ENCODE measurements at places on chromosomes 2 and 18.

DNA sequence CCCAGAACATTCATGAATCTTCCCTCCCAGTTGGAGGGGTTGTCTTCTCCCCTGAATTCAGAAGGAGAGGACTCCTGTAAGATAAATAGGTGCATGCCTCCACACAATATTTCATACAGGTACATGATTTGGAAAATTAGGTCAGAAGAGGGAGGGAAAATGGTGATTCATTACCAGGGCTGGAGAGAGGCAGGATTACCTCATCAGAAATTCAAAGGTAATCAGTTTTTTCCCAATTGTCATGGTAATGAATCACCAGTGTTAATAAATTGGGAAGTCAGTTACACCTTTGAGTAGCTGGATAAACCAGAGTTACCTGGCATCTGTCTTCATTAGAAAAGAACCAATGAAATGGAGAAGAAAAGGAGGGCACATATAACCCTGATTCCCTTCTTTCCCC, 128.5 kb downstream of the EN1 start:
- DNase-seq, result no peak

DNA sequence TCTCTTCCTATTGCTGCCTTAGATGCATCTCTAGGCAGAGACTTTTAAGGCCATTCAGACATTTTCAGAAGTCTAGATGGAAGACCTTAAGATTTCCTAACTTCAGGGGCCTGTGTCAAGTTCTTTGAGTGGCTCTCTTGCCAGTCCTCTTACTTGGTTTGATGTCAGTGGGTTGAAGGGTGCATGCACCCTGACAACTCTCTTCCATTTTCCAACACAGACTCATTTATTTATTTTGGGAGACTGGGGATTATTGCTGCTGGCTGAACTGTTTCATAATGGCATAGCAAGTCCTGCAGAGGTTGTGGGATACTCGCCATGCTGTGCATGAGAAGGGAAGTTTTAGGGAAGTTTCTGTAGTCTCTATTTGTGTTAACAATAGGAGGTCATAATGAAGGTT, 39.0 kb upstream of the ACADL start:
- DNase-seq, result no peak

GRCh38 chr18:37019157-37019827, 190.4 kb downstream of the KIAA1328 start:
- DNase-seq, result no peak

GRCh38 chr2:71513096-71513495, 59.7 kb downstream of the DYSF start:
- DNase-seq, result no peak

DNA sequence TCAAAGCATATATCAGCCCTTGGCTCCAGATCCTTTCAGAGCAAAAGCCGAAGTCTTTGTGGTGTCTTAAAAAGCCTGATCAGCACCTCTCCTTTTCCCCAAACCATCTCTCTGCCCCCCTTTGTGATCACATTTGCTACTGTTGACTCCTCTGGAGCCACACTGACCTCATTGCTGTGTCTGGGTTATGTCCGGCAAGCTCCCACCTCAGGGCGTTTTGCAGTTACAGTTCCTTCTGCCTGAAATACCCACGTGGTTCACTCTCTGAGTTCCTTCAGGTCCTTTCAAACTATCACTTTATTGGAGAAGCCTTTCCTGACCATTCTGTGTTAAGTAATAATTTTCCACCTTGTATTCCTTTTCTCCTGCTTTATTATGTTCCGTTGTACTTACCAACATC, 11.8 kb downstream of the C2orf69 start:
- no peak for DNase-seq

DNA sequence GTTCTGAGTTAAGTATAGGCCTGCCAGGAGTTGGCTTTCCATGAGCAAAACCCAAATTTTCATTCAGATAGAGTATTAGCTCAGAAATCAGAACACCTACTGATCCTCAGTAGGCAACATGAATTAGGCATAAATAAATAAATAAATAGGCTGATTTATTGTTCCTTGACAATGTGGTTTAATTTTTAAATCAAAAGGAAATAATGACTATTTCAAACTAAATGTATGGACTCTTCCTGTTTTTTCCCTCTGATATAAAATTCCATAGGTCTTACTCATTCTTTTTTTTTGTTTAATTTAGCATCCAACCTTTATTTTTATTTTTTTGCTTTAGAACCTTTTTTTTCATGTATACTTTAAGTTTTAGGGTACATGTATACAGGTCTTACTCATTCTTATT, 140.2 kb upstream of the ITGA6 start:
- no peak for DNase-seq

DNA sequence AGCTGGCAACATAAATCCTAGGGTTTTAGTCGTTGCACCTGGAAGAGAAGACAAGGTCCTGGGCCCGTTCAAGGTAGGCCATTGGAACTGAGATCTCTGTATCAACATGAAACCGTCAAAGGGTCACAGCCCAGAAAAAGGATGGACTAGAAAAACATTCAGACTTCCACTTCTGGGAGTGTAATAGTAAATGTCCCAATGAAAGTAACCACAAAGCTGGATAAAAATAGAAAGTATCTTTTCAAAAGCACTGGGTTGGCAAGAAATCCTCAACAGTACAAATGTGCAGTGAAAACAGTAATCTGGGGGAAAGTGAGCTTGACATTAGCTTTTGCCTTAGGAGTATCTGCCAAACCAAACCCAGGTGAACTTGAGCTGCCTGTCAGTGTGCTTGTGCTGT, 12.9 kb downstream of the CGREF1 start:
- DNase-seq, result no peak

GRCh38 chr2:183678908-183679307, 554.7 kb downstream of the NUP35 start:
- DNase-seq, result no peak

DNA sequence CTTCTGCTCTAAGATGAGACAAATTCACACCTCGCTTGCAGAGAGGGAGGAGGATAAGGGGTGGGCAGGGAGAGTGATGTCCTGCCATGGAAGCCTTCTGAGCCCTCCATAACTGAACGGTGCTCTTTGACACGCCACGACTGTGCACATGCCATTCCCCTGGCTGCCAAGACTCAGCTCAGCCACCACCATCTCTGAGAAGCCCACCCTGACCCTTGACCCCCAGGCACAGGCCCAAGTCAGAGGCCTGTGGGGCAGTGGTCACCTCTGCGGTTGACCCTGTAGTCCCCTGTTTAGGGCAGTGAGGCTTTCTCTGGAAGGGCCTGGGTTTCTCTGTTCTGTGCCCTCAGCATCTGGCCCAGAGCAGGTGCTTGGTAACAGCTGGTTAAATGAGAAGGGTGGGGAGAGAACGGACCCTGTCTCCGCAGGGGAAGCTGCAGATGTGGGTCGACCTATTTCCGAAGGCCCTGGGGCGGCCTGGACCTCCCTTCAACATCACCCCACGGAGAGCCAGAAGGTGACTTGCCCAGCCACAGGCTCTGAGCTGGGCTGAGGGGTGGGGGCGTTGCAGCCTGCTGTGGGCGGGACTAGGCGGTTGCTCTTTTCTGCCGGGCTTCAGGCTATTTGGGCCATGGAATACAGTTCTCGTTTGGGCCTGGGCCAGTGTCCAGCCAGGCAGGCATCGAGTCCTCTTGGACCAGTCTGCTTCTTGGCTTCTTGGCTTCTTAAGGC, 215.1 kb downstream of the DYSF start:
- no peak for DNase-seq

GRCh38 chr2:133414486-133415209, 153.6 kb downstream of the NCKAP5 start:
- no peak for DNase-seq

DNA sequence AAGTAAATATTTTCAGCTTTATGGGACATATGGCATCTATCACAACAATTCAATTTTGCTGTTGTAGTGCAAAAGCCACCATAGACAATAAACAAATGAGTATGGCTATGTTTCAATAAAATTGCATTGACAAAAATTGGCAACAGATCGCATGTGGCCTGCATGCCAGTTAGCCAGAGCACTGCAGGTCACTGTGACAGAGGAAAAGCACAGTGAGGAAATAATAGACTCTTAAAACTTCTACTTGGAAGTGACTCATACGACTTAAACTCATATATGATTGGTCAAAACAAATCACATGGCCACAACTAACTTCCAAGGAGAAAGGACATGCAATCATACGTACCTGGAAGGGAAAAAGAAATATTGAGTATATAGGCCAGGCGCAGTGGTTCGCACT, 44.4 kb downstream of the EXOC6B start:
- DNase-seq, result no peak

GRCh38 chr2:137535897-137536296, 428.4 kb upstream of the HNMT start:
- DNase-seq, result no peak

GRCh38 chr2:240390091-240391073, 45.1 kb upstream of the GPC1 start:
- no peak for DNase-seq

GRCh38 chr2:134089454-134089853, 164.4 kb upstream of the MGAT5 start:
- no peak for DNase-seq

GRCh38 chr2:78553866-78554647, 471.4 kb upstream of the REG3G start:
- DNase-seq, result no peak

- no peak for DNase-seq
These were observed 44.4 kb upstream of the TMEM163 start for GRCh38 chr2:134763164-134763710.

Measured in activated T-cell treated with anti-CD3 and anti-CD28 coated beads for 1 hour (primary cell).